A549 treated with CpdA at 1 μM for 4 hours (cell line): ENCODE measurements at places on chromosomes 12 and 14. TPM values are rescaled to one million over a fixed set of nuclear protein-coding genes. Genes with fewer than 3 reads are reported as not detected.

The RD3L gene
- total RNA-seq = not detected in 5 replicates

The PKP2 gene
- 2.1 to 3.1 TPM (median 2.5 TPM) in 5 replicates for total RNA-seq

The PRPH gene
- total RNA-seq = 0.77 to 1.6 TPM (median 1.1 TPM) in 5 replicates

The PTHLH gene
- total RNA-seq = 35.4 to 41.5 TPM (median 39.0 TPM) in 5 replicates

The ASB2 gene
- total RNA-seq = 1.5 to 3.5 TPM (median 1.9 TPM) in 5 replicates

The CPM gene
- 6.5 to 9.3 TPM (median 7.9 TPM) in 5 replicates for total RNA-seq

The BIN2 gene
- 0.07 to 0.09 TPM in 2 of 5 replicates, not detected in the others for total RNA-seq

The SUDS3 gene
- total RNA-seq = 15.8 to 17.4 TPM (median 16.6 TPM) in 5 replicates

The TAS2R9 gene
- total RNA-seq = not detected in 5 replicates

The B3GNT4 gene
- 0.48 to 0.97 TPM (median 0.63 TPM) in 5 replicates for total RNA-seq

The INSM2 gene
- 0.02 to 0.05 TPM in 2 of 5 replicates, not detected in the others for total RNA-seq

The BCAT1 gene
- 10.0 to 12.6 TPM (median 11.1 TPM) in 5 replicates for total RNA-seq

The CLEC6A gene
- total RNA-seq = not detected in 5 replicates

The SLC10A1 gene
- total RNA-seq = not detected in 5 replicates

The FGF6 gene
- not detected in 5 replicates for total RNA-seq

The DEGS2 gene
- 1.2 to 2.7 TPM (median 1.4 TPM) in 5 replicates for total RNA-seq

The PWP1 gene
- 86.7 to 95.7 TPM (median 92.9 TPM) in 5 replicates for total RNA-seq

The PAWR gene
- 45.0 to 83.5 TPM (median 59.9 TPM) in 5 replicates for total RNA-seq

The CBLN3 gene
- total RNA-seq = 1.3 to 1.6 TPM (median 1.5 TPM) in 5 replicates

The CEBPE gene
- not detected in 5 replicates for total RNA-seq

The KRT2 gene
- 0.03 TPM in 1 of 5 replicates, not detected in the others for total RNA-seq

The TAS2R43 gene
- total RNA-seq = not detected in 5 replicates

The SMAGP gene
- 17.5 to 25.7 TPM (median 21.5 TPM) in 5 replicates for total RNA-seq

The DHRS2 gene
- total RNA-seq = 7.4 to 11.1 TPM (median 8.2 TPM) in 5 replicates

The SLC25A21 gene
- total RNA-seq = 0.58 to 1.6 TPM (median 1.2 TPM) in 5 replicates

The STRAP gene
- total RNA-seq = 180 to 197 TPM (median 190 TPM) in 5 replicates

The PFDN5 gene
- total RNA-seq = 469 to 566 TPM (median 535 TPM) in 5 replicates

The PRH2 gene
- 0.24 to 0.34 TPM (median 0.31 TPM) in 3 of 5 replicates, not detected in the others for total RNA-seq

The ADAMTS20 gene
- not detected in 5 replicates for total RNA-seq

The PLEKHH1 gene
- total RNA-seq = 3.1 to 5.2 TPM (median 4.3 TPM) in 5 replicates

The SLC6A15 gene
- total RNA-seq = 2.4 to 3.9 TPM (median 3.1 TPM) in 5 replicates

The RTN1 gene
- total RNA-seq = not detected in 5 replicates

The IL23A gene
- total RNA-seq = 0.29 to 1.2 TPM (median 0.56 TPM) in 5 replicates

The TTC8 gene
- 38.2 to 45.5 TPM (median 43.4 TPM) in 5 replicates for total RNA-seq

The CMAS gene
- 44.2 to 49.7 TPM (median 46.6 TPM) in 5 replicates for total RNA-seq

The FERMT2 gene
- 33.1 to 46.3 TPM (median 38.7 TPM) in 5 replicates for total RNA-seq

The PTPRO gene
- 0.06 to 0.14 TPM in 2 of 5 replicates, not detected in the others for total RNA-seq

The KRT79 gene
- 0.09 to 0.22 TPM (median 0.16 TPM) in 4 of 5 replicates, not detected in the other for total RNA-seq

The MUCL1 gene
- not detected in 5 replicates for total RNA-seq

The LHX5 gene
- total RNA-seq = 0.02 TPM in 1 of 5 replicates, not detected in the others
